NCI-H1436 treated with DMSO at 0.1 percent for 48 hours (cell line): ENCODE measurements at places on chromosomes 4 and X.

GRCh38 chr4:143399113-143399949 is 62.7 kb downstream of the GAB1 start:
- no peak for DNase-seq

DNA sequence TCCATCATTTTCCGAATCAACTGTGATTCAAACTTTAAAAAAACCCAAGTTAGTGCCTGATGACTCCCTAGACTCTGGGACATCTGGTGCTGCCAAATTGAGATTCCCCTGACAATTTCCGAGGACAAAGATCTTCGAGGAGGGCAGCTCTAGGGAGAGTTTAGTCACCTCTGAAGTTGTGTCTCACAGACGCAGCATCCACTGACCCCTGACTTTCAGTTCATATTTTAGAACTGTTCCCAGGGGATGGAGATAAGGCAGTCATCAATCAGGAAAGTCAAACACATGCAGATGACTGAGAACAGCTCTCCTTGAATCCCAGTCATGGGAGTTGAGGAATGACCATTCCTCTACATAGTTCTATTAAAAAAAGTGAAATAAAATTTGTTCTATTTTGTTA is 643.9 kb downstream of the TRIML1 start:
- no peak for DNase-seq

- no peak for DNase-seq
Measured at GRCh38 chr4:42302348-42302747, 94.9 kb upstream of the SHISA3 start.

DNA sequence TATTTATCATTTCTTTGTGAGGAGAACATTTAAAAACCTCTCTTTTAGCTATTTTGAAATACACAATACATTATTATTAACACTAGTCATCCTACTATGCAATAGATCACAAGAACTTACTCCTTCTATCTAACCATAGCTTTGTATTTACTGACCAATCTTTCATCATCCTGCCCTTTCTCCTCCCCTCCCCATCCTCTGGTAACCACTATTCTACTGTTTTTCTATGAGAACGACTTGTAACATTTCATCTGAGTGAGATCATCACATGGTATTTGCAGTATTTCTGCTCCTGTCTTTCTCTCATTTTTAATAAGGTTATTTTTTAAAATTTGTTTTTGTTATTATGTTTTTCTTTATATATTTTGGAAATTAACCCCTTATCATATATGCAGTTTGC is 331.8 kb downstream of the TEX13C start:
- DNase-seq = no peak

DNA sequence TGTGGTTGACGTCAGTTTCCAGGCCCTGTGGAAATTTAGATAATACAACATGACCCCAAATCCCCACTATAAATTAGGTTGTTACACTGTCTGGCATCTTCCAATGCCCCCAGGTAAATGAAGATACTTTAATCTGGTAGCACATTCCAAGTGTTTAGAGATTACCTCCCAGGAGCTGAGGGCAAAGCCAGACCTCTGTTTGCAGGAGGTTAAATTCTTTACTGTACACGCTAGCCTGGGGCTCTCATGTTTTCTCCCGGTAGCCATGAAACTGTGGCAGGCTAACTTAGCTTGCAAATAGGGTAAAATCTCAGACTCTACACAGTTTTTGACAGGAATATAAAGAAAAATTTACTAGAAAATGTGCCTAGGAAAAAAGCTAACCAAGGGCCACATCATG is 450.0 kb downstream of the PDGFC start:
- no peak for DNase-seq

DNA sequence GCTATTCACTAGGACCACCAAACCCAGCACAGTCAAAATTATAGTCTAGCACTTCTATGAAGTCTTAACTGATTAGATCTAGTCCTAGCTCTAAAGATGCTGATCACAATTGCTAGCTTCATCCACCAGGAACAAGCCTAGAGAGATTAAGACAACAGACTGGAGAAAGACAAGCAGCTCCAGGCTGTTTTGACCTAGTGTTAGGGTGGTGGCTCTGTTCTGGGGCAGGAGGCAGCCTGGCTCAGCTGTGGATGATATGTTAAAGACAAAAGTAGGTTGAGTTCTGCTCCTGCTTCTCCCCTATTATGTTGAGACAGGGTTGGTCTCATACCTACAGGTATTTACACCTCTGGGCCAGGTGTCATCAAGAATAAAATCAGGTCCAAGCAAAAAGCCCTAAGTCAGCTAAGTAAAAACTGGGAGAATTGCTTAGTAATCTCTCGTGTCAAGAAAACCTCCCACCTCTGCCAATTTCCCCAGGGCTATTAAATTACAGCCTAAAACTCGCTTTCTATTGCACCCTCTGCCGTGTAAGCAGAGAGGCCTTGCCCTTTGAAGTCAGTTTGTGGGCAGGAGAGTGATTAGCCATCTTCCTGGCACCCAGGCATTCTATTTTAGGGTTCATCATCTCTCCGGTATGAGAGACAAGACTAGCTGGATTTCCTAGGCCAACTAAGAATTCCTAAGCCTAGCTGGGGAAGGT is 39.9 kb downstream of the RAB40AL start:
- no peak for DNase-seq

DNA sequence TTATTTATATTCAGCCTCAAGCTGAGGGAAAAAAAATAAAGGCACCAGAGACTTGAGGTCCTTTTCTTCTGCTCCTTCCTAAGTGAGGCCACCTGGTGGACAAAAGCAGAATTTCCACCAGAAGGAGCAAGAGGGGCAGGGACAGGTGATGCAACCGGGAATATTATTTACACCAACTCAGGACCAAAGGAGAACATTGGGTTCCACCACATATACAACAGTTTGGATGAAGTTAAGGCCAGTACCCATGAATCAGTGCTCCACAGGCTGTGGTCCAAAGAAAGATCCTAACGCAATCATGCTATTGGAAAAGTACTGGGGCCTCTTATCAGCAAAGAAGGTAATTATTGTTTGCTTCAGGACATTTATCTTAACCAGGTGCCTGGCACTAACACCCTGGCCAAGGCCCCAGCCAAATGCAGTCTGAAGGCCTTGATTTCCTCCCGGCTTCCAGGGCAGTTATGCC is 57.4 kb downstream of the TSC22D3 start:
- DNase-seq = peak; percentile 27

DNA sequence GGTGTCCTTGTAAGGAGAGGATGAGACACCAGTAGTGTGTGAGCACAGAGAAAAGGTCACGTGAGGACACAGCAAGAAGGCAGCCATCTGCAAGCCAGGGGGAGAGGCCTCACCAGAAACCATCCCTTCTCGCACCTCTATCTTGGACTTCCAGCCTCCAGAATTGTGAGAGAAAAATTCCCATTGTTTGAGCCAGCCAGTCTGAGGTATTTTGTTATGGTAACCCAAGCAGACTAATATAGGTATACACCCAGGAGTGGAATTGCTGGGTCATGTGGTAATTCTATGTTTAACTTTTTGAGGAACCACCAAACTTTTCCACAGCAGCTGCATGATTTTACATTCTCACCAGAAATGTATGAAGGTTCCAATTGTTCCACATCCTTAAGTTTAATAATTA is 25.6 kb downstream of the ZDHHC9 start:
- DNase-seq = no peak

DNA sequence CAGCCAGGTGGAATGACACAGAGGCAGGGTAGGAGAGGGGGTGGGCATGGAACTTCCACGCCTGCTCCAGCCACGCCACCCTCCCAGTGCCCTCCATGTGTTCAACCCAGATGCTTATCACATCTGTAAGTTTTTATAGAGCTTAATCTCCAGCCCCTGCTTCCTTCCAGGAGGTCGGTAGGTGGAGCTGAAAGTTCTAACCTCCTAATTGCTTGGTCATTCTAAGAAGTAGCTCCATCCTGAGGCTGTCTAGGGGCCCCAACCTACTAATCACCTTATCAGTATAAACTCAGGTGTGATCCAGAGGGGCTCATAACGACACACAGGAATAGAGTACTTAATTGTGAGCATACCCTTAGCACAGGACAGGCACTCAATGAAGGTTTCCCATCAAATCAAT is 18.3 kb downstream of the QDPR start:
- DNase-seq = no peak

- no peak for DNase-seq
Measured at GRCh38 chr4:20256381-20256881, 4.7 kb downstream of the SLIT2 start.

GRCh38 chr4:84171871-84172270 is 327.2 kb downstream of the NKX6-1 start:
- DNase-seq = no peak

- DNase-seq = no peak
Measured at GRCh38 chr4:137307806-137308205, 224.5 kb downstream of the PCDH18 start.

DNA sequence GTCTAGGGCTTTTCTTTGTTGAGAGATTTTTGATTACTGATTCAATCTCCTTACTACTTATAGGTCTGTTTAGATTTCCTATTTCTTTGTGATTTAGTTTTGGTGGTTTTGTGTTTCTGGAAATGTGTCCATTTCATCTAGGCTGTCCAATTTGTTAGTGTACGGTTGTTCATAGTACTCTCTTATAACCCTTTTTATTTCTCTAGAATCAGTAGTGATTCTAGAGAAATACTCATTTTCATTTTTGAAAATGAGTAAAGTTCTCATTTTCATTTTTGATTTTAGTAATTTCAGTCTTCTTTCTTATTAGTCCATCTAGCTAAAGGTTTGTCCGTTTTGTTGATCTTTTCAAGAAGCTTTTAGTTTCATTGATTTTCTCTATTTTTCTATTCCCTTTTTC is 7.5 kb downstream of the IL13RA1 start:
- no peak for DNase-seq

GRCh38 chr4:142901166-142901662 is 55.1 kb upstream of the INPP4B start:
- DNase-seq = no peak

- DNase-seq = no peak
Measured at GRCh38 chrX:113770806-113771205, 813.1 kb upstream of the HTR2C start.

- DNase-seq = no peak
Measured at GRCh38 chr4:8319731-8320385, 50.3 kb downstream of the HTRA3 start.

- no peak for DNase-seq
Measured at GRCh38 chr4:146098397-146098796, 77.1 kb upstream of the LSM6 start.

DNA sequence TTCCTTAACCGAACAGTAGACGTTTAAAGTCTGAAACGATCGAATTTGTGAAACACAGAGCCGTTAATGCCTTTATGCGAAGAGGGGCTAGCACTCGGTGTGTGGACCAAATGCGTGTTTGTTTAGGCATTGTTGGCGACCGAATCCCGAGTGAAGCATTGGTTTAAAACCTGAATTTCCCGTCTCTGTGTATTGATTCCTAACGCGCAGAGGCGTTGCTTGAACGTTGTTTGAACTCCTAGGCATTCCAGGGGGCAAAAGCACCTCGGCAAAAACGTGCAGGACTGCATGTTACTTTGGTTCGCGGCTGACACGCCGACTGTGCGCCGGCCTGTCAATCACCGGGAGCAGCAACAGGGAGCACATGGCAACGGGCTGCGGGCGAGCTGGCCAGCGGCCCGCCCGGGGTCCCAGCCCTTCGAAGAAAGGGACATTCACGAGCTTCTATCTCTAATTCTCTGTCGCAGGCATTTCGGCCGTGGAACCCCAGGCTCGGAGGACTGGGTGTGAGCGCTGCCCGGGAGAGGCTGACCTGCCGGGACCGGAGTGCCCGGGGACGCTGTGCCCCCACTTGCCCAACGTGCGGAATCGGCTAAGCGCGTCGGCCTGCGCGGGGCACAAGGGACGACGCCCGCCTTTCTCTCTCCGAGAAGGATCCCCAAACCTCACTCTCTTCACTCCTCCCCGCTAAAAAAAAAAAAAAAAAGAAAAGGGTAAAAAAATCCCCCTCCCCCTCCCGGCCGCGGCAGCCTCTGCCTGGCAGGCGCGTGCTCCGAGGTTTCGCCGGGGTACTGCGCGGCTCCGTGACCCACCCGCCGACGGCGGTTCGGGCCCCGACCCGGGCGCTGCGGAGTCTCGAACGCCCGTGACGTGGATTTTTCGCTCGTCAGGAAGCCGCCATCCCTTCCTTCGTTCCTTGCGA is 810 bp downstream of the SPRY1 start:
- no peak for DNase-seq

DNA sequence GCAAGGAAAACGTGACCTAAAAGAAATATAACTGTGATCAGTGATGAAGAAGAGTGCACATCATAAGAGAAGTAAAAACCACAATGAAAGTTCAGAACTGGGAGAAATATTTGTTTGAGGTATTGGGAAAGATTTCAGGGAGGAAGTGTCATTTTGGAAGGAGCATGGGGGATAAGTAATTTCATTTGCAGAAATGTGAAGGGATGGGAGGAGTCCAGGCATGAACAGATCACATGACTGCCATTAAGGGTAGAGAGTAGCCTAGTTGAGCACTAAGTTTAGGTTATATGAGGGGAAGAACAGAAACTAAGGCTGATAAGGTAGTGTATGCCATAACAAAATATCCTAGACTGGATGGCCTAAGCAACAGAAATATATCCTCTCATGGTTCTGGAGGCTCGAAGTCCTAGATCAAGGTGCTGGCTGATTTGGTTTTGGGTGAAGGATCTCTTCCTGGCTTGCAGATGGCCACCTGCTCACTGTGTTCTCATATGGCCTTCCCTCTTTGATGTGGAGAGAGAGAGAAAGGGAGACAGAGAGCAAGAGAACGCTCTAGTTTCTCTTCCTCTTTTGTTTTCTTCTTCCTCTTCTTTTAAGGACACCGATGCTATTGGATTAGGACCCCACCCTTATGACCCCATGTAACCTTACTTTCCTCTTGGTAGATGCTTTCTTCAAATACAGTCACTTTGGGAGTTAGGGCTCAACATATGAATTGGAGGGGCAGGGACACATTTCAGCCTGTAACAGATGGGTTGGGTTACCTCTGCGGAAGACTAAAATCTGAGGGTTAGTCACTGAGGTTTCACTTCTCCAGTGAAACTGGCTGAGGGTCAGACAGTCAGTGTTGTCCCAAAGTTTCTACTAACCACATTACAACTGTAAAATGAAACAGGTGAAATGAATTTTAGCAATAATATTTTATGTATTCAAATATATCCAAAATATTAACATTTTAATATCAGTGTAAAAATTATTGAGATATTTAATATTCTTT is 77.9 kb downstream of the EGF start:
- no peak for DNase-seq

GRCh38 chrX:134418317-134419113 is 41.5 kb upstream of the HPRT1 start:
- DNase-seq = no peak

- no peak for DNase-seq
Measured at GRCh38 chrX:39899856-39900776, 197.6 kb downstream of the BCOR start.

DNA sequence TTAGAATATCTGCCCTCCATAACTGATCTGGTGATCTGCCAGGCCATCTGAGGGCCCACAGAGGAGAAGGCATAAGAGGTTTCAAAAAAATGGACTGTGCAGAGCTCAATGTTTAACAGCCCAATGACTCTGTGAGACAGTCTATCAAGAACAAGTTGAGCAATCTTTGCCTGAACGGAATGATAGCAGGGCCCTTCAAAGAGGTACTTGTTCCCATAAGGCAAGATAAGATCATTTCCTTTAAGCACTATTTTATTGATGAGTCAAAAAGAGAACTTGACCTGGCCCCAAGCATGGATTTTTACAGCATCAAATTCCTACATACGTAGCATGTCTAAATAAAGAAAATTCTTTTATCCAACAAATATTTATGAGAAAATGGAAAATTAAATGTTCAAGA is 182.8 kb downstream of the IDS start:
- no peak for DNase-seq
